ENCODE measurements at places on chromosomes 3 and 15. TPM values are rescaled to one million over a fixed set of nuclear protein-coding genes. Genes with fewer than 3 reads are reported as not detected.
A peak's percentile ranks its signal among the peaks of the same experiment; 100 is the strongest.

Gene BFSP2
- 7.1 TPM for total RNA-seq

Gene GNAT1
- not detected for total RNA-seq

DNA sequence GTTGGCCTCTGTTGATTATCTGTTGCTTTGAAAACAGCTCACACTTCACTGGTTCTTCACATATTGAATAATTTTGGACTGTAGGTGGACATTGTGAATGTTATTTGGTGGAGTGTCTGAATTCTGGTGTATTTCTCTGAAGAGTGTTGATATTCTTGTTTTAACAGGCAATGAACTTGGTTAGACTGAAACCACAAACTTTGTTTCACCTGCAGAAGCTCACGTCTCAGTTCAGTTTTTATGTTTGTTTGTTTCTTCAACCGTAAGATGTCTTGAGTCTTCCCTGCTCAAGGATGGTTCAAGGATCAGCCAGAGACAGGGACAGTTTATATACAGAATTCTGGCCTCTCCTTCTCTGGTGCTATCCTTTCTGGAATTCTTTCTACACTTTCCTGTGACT is 43.6 kb downstream of the C3orf20 start:
- peaks cover 29% of the 10 kb centered on the region for H3K4me1 ChIP-seq
- DNase-seq: peak; percentile 37
- H3K4me3 ChIP-seq: peak overlapping the region; percentile 53

- no peak for DNase-seq
- H3K4me1 ChIP-seq: peaks cover 3% of the 10 kb centered on the region
- H3K4me3 ChIP-seq: no peak overlapping the region
- no peaks in the 10 kb centered on the region for H3K27me3 ChIP-seq
- no peak overlapping the region for H3K27ac ChIP-seq
These were observed 48.9 kb downstream of the STT3B start for GRCh38 chr3:31581660-31582059.

- no peak overlapping the region for H3K27ac ChIP-seq
- no peaks in the 10 kb centered on the region for H3K36me3 ChIP-seq
- no peaks in the 10 kb centered on the region for H3K4me1 ChIP-seq
These were observed 33.7 kb upstream of the RBMS3 start for GRCh38 chr3:29247088-29247745.

DNA sequence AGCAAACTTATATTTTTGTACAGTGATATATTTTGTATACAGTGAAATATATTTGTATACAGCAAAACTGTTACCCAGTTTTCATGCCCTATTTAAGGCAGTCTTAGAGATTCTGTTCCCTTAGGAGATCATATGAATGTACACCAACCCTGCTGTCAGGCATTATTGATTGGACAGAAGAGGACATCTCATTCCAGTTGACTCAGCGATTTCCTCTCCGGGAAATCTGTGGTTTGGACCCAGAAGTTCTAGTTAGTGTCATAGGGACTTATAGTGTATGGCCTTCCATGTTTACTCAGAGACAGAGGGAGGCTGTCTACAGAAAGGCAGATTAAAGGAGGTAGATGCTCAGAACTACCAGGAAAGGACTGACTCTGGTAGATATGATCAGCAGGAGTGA is 318.8 kb upstream of the KCNMB2 start:
- no peaks in the 10 kb centered on the region for H3K4me1 ChIP-seq
- no peak overlapping the region for H3K4me3 ChIP-seq
- no peaks in the 10 kb centered on the region for H3K27me3 ChIP-seq
- no peak overlapping the region for H3K27ac ChIP-seq

Gene STOML1
- 12.1 TPM for total RNA-seq

- no peaks in the 10 kb centered on the region for H3K4me1 ChIP-seq
- no peak for DNase-seq
- H3K36me3 ChIP-seq: no peaks in the 10 kb centered on the region
These were observed 40.2 kb upstream of the LPP start for GRCh38 chr3:188113756-188114155.

Gene KLF15
- 0.15 TPM for total RNA-seq

DNA sequence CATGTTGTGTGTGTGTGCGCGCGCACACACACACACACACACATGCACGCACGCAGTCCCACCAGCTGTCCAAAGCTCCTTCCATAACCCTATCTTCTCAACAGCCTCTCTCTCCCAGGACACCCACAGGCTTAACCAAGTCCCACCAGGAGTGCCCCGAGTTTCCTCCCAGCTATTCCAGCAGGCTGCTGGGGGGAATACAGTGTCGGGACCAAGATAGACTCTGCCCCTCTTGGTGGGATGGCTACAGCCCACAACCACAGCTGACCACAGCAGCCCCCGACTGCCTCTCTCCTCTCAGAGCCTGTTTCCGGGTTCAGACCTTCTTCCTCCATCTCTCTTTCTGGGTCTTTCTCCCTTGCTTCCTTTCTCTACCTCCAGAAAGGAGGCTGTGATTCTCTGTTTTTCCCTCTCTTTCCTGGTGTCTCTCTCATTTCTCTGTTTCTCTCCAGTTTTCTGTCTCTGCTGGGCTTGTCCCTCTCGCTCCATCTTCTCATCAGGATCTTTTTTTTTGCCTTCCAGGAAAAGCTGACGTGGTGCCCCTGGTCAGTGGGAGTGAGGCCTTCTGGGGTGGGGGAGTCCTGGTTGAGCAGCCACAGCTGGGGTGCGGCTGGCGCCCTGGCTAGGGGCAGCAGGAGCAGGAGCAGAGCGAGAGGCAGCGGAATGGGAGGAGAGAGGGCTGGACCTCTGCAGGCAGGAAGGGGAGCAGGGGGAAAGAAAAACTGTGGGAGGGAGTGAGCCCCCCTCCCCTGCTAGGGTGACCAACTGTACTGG is 3.3 kb upstream of the ISLR start:
- H3K4me1 ChIP-seq: peaks cover 17% of the 10 kb centered on the region
- H3K4me3 ChIP-seq: no peak overlapping the region
- no peak for DNase-seq
- no peaks in the 10 kb centered on the region for H3K27me3 ChIP-seq
- H3K27ac ChIP-seq: no peak overlapping the region
- H3K36me3 ChIP-seq: no peaks in the 10 kb centered on the region

DNA sequence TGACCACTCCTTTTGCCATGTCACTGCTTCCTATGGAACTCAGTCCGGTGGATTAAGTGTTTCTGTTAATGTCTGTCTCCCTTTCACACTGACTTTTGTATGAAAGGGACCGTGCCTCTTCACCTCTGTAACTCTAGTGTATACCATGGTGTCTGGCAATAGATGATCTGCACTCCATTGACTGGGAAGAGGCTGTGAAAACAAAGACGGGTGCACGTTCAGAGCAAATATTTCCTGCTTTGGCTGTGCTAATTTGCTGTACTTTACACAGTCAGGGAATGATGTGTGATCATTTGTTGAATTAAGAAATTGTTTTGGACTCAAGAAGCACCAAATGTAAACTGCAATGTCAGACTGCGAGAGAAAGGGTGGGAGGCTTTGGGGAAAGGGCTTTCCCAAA is 315.2 kb downstream of the RORA start:
- H3K36me3 ChIP-seq: no peaks in the 10 kb centered on the region
- no peak overlapping the region for H3K27ac ChIP-seq
- peaks cover 3% of the 10 kb centered on the region for H3K4me1 ChIP-seq
- no peaks in the 10 kb centered on the region for H3K27me3 ChIP-seq

Gene RAB11A
- 204 TPM for total RNA-seq

DNA sequence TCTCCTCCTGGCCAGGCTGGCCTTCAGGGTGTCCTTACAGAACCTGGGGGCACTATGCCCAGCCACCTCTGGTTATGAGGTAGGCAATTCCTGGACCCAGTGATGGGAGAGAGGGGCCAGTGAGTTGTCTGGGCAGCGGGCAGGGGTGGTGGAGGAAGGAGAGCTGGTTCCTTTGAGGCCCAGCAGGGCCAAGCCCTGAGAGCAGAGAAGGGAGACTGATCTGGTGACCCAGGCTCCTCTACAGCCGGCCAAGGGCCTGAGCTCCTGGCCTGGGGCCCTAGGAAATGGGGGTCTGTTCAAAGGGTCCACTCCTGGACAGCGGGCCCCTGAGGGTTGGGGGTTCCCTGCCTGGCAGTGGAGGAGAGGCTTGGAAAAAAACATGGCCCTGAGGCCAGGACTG is 7.9 kb downstream of the SLC38A3 start:
- no peaks in the 10 kb centered on the region for H3K4me1 ChIP-seq
- no peak overlapping the region for H3K27ac ChIP-seq
- DNase-seq: no peak
- H3K4me3 ChIP-seq: no peak overlapping the region
- no peaks in the 10 kb centered on the region for H3K36me3 ChIP-seq

- H3K27ac ChIP-seq: no peak overlapping the region
- no peak for DNase-seq
- H3K4me3 ChIP-seq: no peak overlapping the region
- H3K36me3 ChIP-seq: 0 out of 2 replicates have a peak, but pooled peaks cover 3% of the 10 kb centered on the region
- H3K4me1 ChIP-seq: no peaks in the 10 kb centered on the region
- no peaks in the 10 kb centered on the region for H3K27me3 ChIP-seq
These were observed 175.2 kb downstream of the TP63 start for GRCh38 chr3:189806171-189806951.

DNA sequence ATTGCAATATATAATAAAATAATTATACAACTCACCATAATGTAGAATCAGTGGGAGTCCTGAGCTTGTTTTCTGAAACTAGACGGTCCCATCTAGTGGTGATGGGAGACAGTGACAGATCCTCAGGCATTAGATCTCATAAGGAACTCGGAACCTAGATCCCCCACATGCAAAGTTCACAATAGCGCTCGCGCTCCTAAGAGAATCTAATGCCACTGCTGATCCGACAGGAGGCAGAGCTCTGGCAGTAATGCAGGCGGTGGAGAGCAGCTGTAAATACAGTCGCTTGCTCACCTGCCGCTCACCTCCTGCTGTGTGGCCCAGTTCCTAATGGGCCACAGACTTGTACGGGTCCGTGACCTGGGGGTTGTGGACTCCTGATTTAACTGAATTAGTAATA is 87.8 kb downstream of the P3H2 start:
- no peak overlapping the region for H3K27ac ChIP-seq
- H3K27me3 ChIP-seq: no peaks in the 10 kb centered on the region
- H3K4me1 ChIP-seq: no peaks in the 10 kb centered on the region
- DNase-seq: no peak
- H3K4me3 ChIP-seq: no peak overlapping the region

GRCh38 chr3:55065331-55065730 is 137.5 kb upstream of the LRTM1 start:
- H3K27ac ChIP-seq: no peak overlapping the region
- DNase-seq: no peak
- H3K4me1 ChIP-seq: no peaks in the 10 kb centered on the region
- no peak overlapping the region for H3K4me3 ChIP-seq
- H3K27me3 ChIP-seq: peaks cover 2% of the 10 kb centered on the region

Gene CLDN1
- total RNA-seq: 10.7 TPM

DNA sequence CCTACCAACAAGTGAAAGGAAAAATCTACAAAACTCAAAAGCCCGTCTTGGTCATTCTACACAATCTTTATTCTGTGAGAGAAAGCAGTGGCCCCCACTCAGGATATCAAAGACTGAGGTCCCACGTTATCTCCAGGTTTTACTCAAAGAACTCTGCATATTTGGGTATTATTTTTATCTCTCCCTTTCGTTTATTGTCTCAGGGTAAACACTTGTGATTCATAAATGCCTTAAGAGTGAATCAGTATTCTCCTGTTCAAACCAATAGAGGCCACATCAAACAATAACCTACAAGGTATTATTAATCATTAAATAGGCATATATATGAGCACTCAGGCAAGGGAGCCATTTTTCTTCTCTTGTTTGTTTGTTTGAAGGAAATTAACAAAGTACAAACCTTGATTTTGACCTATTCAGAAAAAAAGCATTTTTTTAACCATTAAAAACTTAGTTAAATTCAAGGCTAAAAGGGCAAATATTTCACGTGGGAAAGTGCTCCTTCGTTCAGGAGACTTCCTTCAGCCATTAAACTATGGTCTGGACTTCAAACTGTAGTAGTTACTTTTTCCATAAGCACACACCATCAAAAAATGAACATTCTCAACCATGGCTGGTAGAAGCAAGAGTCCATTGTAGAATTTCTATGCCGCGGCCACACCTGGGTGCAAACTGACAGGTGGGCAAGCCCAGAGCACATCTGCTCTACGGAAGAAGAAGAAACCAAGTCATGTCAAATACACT is 13.9 kb upstream of the HES1 start:
- no peaks in the 10 kb centered on the region for H3K4me1 ChIP-seq
- H3K4me3 ChIP-seq: no peak overlapping the region
- no peak for DNase-seq
- no peaks in the 10 kb centered on the region for H3K36me3 ChIP-seq
- H3K27ac ChIP-seq: no peak overlapping the region

Gene KIF23
- 43.1 TPM for total RNA-seq

DNA sequence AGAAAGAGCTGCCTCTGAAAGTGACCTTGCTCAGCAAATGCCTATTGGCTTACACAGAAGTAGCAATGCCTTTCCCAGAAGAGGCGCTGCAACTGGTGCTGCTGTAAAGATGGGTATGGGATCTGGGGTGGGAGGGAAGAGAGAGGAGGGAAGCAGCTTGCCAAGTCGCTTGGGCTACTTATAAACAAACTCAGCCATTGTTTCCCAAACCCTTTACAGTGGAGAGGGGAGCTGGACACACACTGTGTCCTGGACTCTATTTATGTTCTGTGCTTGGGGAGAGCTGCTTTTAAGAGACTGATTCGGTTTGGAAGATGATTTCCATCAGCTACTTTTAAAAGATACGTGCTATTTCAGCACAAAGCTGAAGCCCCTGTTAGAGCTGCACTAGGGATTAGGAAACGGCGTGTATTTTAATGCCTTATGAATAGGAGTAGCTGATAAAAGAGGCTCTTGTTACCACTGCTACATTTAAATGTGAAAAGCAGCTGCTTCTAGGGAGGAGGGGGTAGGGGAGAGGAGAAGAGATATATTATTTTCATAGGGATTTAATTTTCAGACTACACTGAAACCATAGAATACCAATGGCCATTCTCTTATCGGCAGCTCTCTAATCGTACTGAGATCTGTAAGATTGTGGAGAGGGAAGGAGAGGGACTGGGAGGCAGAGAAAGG is 440.6 kb downstream of the MCTP2 start:
- H3K27ac ChIP-seq: no peak overlapping the region
- DNase-seq: no peak
- no peak overlapping the region for H3K4me3 ChIP-seq
- H3K27me3 ChIP-seq: no peaks in the 10 kb centered on the region
- H3K36me3 ChIP-seq: no peaks in the 10 kb centered on the region

Gene SOX14
- total RNA-seq: not detected

DNA sequence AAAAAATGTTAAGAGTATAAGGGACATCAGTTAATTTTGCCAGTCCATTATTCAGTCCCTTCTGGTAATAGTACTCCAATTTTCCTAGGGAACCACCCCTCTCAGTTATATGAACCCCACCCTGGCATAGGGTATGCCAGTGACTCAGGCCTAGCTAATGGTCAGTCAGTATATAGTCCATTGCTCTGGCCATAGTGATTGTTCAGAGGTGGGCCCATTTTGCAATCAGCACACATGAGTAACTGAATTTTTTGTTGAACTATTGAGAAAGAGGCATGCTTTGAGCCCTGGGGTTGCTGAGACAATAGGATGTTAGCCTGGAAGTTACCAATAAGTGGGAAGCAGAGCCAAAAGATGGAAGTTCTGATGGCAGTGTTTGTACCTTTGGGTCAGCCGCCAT is 4.1 kb downstream of the LRCH3 start:
- H3K4me1 ChIP-seq: peaks cover 30% of the 10 kb centered on the region
- DNase-seq: no peak
- H3K4me3 ChIP-seq: peak overlapping the region; percentile 22
- no peaks in the 10 kb centered on the region for H3K27me3 ChIP-seq

Gene SRGAP3
- 1.4 TPM for total RNA-seq

GRCh38 chr15:65327651-65328393 is 23.3 kb downstream of the RNU5B-1 start:
- no peak for DNase-seq
- H3K27me3 ChIP-seq: no peaks in the 10 kb centered on the region
- H3K27ac ChIP-seq: no peak overlapping the region
- no peaks in the 10 kb centered on the region for H3K4me1 ChIP-seq
- no peak overlapping the region for H3K4me3 ChIP-seq
